NCI-H1694 treated with DMSO at 0.1 percent for 48 hours (cell line): ENCODE measurements at places on chromosomes 16 and 17.

GRCh38 chr17:68600067-68600930, 868 bp downstream of the FAM20A start:
- DNase-seq, result no peak

- no peak for DNase-seq
Observed at GRCh38 chr16:51523400-51523799, 372.3 kb upstream of the SALL1 start.

DNA sequence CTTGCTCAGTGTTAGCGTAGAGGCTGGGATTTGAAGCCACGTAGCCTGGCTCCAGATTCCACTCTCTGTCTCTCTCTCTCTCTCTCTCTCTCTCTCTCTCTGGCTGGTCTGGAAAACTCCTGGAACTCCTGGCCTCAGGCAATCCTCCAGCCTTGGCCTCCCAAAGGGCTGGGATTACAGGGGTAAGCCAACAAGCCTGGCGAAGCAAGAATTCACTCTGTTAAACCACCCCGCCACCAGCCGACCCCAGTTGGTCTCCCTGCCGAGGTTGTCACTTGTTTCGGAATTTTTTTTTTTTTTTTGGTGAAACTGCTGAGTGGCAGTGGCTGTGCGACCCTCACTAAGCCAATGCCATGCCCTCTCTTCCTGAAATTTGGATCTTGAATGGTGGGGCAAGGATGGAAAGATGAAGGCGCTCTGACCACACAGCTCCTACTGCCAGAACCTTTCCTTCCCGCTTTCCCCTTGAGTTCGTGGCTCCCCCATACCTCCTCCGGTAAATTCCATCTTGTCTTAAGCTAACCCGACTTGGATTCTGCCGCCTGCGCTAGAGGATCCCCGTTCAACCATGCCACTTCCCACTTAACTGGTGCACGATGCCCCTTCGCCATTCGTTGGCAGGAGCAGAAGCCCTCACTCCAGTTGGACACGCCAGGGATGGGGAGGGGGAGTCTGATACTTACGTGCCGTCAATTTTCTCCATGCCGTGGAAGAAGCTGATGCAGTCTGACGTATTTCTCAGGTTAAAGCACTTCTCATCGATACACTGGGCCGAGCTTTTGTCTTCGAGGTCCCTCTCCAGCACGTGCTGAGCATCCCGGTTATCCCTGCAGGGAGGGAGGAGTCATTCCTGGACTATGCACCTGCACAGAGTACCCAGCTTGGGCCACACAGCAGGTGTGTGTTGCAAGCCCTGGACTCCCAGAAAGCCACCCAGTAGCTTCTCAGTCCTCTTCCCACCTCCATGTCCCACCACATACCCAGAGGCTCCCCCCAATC, 13.1 kb downstream of the TEKT5 start:
- no peak for DNase-seq

- DNase-seq, result no peak
Observed at GRCh38 chr17:27946513-27946912, 53.3 kb upstream of the LYRM9 start.

GRCh38 chr17:62163847-62164246, 98.8 kb upstream of the MED13 start:
- no peak for DNase-seq

DNA sequence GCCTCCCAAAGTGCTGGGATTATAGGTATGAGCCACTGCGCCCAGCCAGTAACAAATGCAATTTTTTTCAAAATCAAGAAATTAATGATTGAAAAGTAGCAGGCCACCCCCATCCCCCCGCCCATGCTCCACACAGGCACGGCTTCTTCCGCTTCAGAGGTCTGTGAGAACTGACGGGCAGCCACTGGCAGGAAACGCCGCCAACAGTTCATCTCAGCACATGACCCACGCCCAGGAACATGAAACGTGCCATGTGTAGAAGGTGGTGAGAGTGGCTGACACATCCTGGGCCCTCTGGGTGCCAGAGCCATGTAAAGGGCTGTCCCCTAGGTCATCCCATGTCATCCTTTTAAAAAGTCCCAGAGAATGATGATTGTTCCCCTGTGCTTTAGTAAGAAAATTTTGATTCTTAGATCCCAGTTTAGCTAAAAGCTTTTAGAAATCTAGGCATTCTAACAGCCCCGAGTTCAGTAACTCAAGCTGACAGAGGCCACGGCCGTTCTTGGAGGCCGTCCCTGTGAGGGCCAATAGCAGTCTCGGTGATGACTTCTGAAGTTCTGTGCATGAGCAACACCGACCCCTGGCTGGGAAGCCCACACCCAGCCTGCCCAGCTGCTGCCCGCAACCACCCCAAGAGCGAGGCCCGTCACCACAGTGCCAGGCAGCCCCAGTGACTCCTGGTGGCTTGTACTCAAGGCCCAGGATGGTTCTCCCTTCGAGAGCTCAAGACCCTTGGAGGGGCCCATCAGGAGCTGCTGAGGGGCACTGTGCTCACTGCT, 52.1 kb downstream of the KLHDC4 start:
- no peak for DNase-seq

DNA sequence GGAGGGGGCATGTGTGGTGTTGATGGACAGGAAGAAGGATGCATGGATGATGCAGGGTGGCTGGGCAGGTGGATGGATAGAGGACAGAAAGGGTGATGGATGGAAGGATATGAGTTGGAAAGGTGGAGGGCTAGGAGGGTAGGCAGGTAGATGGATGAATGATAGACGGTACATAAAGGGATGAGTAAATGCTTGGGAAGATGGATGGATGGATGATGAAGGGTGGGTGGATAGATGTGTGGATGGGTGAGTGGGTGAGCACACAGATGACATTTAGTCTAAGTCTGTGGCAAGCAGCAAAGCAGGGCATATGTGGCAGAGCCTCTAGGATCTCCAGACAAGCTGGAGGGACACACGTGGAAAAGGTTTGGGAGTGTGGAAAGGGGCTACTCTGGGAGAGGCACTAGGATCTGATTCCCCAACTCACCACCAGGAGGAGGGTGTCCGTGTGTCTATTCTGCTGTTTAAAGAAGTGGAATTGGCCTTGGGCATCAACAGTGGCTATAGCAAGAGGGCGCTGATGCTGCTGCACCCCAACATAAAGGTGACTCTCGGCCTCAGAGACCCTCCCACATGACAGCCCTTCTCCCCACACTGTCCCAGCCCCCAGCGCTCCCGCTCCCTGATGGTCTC, 8.2 kb downstream of the PLD2 start:
- no peak for DNase-seq

- DNase-seq, result no peak
Observed at GRCh38 chr17:10059684-10060211, 138.7 kb downstream of the GAS7 start.

DNA sequence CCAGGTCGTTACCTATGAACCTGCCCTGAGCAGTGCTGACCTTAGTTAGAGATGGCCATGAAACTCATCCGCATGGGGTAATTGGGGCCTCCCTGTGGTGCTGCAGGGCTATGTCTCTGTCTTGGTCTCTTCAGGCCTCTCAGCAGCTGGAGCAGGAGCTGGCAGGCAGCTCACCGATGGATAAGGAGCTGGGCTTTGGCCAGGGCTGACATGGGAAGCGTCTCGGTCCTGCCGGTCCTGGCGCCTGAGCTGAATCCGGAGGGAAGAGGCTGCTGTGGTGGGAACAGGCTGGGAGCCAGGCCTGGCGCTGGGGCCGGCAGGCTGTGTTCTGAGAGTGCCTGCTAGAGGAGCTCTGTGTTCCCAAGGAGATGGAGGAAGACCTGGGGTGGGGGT, 10.1 kb downstream of the IL32 start:
- DNase-seq, result no peak

- DNase-seq, result no peak
Observed at GRCh38 chr17:17186551-17187505, 19.3 kb downstream of the PLD6 start.

DNA sequence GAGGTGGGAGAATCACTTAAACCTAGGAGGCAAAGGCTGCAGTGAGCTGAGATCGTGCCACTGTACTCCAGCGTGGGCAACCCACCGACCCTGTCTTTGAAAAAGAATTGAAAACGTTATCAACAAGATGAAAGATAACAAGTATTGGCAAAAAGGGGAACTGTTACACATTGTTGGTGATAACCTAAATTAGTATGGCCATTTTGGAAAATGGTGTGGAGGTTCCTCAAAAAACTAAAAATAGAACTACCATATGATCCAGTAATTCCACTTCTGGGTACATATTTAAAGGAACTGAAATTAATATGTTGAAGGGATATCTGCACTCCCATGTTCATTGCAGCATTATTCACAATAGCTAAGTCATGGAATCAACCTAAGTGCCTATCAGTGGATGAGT, 61.0 kb downstream of the ABHD15 start:
- no peak for DNase-seq

- DNase-seq, result no peak
Observed at GRCh38 chr16:46961373-46962353, 11.8 kb downstream of the DNAJA2 start.

DNA sequence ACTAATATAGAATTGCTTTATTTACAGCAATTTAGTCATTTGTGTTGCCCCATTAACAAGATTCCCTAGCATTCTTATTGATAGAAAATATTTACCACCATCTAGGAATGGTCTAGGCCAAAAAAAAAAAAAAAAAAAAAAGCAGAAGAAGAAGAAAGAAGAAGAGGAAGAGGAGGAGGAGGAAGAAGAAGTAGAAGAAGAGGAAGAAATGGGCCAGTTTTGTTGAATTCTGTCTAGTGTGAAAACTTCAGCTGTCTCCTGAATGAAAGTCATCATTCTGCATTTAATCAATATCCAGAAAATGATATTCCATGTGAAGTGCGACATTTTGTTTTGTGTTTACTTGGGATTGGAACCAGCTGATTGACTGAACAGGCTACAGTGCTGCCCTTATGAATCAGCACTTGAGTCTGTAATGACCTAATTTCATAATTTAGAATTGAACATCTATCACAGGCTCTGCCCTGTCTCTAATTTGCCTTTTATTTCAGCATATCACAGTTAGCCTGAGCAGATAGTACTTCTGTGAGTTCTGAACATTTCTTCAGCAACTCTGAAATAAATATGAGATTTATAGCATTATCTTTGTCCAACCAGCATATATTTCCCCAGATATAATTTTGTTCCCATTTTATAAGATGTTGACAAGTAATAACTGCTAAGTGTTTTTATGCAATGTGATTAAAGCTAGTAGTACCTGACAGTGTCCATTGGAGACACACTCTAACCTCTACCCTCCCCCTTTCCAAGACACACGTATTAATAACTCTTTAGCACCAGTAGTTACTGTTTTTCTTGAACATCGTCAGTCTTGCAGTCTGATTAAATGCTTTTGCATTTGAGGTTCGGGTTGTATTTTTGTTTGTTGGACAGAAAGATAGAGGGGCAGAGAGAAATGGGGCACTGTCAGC, 5.9 kb downstream of the ANKFN1 start:
- no peak for DNase-seq

GRCh38 chr16:76577003-76577402, 299.8 kb downstream of the CNTNAP4 start:
- no peak for DNase-seq

DNA sequence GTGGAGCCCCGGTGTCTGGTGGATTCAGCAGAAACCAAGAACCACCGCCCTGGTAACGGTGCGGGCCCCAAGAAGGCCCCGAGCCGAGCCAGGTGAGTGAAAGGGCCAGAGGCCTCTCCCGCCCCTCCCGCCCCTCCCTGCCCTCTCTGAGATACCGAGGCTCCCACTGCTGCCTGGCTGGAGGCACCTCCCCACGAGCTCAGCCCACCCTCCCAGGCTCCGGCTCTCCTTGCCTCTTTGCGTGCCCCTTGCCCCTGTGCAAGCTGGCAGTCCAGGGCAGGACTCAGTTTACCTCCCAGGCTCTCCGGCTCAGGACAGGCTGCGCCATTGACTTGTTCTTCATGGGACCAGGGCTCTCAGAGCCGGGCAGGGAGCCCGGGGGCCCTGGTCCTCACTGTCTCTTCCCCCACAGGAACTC, 14.1 kb upstream of the MYO15B start:
- no peak for DNase-seq

DNA sequence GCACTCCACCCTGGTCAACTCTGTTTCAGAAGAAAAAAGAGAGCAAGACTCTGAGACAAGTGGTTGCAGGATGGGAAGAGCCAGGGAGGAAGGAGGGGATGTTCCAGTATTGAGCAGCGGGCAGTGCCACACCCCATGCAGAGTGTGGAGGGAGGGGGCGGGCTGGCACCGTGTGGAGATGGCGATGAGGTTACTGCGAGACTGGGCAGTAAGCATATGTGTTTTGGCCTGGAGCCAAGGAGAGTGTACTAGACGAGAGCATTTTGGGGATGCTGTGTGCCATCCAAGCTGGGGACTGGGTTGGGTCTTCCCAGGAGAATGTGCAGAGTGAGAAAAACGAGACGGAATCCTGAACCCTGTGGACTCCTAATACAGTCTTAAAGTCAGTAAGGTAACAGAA, 3.4 kb downstream of the TBC1D24 start:
- DNase-seq, result no peak

GRCh38 chr16:75064403-75065148, 52.0 kb downstream of the LDHD start:
- no peak for DNase-seq

DNA sequence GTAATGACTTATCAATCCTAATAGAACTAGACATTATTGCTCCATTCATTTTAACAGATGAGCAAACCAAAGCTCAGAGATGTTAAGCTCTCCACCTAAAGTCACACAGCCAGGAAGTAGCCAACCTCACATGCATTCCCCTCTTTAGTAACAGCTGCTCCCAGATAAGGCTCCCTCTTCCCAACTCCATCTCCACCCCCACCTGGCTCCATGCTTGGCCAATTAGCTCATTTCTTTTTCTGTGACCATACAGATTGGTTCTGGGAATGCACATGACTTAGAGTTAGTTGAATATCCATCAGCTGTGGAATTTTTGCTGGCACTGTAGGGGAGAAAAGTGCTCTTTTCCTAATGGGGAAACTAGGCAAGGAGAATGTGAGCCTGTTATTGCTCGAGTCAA, 13.0 kb downstream of the CBLN1 start:
- no peak for DNase-seq

- no peak for DNase-seq
Observed at GRCh38 chr16:65069065-65069464, 52.8 kb downstream of the CDH11 start.

DNA sequence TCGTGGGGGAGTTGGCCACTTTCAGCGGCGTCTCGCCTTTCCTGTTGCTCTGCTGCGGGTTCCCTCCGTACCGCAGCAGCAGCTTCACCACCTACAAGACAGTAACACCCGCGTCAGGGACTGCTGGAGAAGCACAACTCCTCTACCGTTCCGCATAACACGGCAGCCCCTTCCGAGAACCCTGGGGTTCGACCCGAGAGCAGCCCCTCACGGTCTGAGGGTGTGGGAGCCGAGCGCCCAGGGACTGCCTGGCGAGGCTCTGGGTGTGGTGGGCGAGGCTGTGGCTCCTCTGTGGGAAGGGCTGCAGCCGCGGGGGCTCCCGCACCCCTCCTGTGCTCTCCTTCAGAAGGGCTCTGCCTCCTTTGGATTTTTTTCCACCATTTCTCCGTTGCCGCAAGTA, 68.6 kb downstream of the ZNF778 start:
- DNase-seq, result no peak

- DNase-seq, result no peak
Observed at GRCh38 chr17:75348386-75349012, 57.0 kb downstream of the GRB2 start.
